ENCODE measurements at places on chromosomes 12 and 14.

GRCh38 chr12:19130224-19131024 lies 891 bp downstream of the PLEKHA5 start:
- no peak for DNase-seq
- H3K4me1 ChIP-seq, result no peaks in the 10 kb centered on the region
- H3K27ac ChIP-seq, result peak overlapping the region; percentile 85
- H3K27me3 ChIP-seq, result no peaks in the 10 kb centered on the region

GRCh38 chr12:5166976-5167375 lies 123.3 kb downstream of the KCNA5 start:
- H3K36me3 ChIP-seq, result no peaks in the 10 kb centered on the region
- H3K27me3 ChIP-seq, result no peaks in the 10 kb centered on the region
- H3K27ac ChIP-seq, result no peak overlapping the region

GRCh38 chr14:67459336-67459735 lies 29.2 kb downstream of the TMEM229B start:
- no peak overlapping the region for H3K27ac ChIP-seq
- DNase-seq, result no peak
- no peak overlapping the region for H3K4me3 ChIP-seq
- H3K4me1 ChIP-seq, result peaks cover 2% of the 10 kb centered on the region

- no peaks in the 10 kb centered on the region for H3K4me1 ChIP-seq
- no peaks in the 10 kb centered on the region for H3K36me3 ChIP-seq
- peak within 1 kb of the TSS; percentile 90 for H3K27ac ChIP-seq
- peak within 1 kb of the TSS; percentile 56 for H3K4me3 ChIP-seq
Measured at GRCh38 chr12:92928962-92929915, at the start of gene EEA1. TSS of gene EEA1 (minus strand) at chr12:92929295. CDS start at chr12:92929066, 229 bp downstream.

GRCh38 chr12:121861636-121862254 lies 3.1 kb upstream of the HPD start:
- no peak for DNase-seq
- no peak overlapping the region for H3K27ac ChIP-seq
- no peaks in the 10 kb centered on the region for H3K27me3 ChIP-seq

DNA sequence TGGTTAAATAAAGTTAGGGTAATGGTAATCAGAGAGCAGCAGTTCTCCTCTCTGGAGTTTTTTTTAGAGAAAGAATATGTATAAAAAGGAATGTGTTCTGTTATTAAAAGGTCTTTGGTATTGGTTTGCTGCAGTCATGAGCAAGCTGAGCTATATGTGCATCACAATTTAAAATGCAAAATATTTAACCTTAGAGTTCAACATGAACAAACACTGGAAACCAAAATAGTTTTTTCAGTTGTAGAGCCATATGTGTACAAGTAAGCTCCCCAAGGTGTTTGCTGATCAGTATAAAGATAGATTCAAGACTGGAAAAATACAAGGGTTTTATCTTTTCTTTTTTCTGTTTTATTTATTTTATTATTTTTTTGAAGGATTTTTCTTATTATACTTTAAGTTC lies 245.0 kb downstream of the NUBPL start:
- H3K4me1 ChIP-seq, result no peaks in the 10 kb centered on the region
- no peak overlapping the region for H3K4me3 ChIP-seq
- no peaks in the 10 kb centered on the region for H3K36me3 ChIP-seq
- no peaks in the 10 kb centered on the region for H3K27me3 ChIP-seq

DNA sequence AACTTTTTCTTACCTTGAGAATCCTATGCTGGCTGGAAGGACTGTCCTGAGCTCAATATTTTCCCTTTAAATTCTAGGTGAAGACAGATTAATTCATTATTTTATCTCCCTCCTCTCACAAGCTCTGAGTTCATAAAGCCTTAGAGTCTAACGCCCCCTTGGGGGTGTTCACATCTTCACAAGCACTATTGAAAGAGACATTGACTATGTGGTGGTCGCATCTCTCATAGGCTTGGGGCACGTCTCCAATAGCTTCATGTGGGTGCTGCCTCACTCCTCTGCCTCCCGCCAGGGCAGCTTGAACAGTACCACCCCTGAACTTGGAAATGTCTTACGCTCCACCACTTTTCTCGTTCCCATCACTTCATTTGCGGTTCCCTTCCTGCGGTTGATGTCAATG lies 106.2 kb downstream of the UNC79 start:
- no peak overlapping the region for H3K27ac ChIP-seq
- no peaks in the 10 kb centered on the region for H3K4me1 ChIP-seq
- H3K27me3 ChIP-seq, result no peaks in the 10 kb centered on the region
- peak; percentile 51 for DNase-seq
- no peaks in the 10 kb centered on the region for H3K36me3 ChIP-seq

- no peaks in the 10 kb centered on the region for H3K4me1 ChIP-seq
- no peak overlapping the region for H3K27ac ChIP-seq
- DNase-seq, result no peak
- no peaks in the 10 kb centered on the region for H3K36me3 ChIP-seq
Measured at GRCh38 chr14:38238878-38239277, 17.0 kb downstream of the CLEC14A start.

DNA sequence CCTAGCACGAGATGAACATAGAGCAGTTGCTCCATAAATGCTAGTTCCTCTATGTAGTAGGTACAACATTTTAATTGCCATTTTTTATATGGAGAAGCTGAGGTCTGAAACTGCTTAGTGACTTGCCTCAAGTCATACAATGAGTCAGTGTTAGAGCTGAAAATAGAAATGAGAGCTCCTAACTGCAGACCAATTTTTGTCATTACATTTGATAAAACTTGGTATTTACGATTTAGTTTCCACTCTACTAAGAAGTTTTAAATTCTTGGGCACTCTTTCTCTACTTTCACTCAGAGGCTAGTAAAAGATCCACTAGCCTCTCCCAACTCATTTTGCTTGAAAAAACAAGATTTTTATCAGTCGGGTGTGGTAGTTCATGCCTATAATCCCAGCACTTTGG lies 8.1 kb upstream of the TMED10 start:
- no peak overlapping the region for H3K4me3 ChIP-seq
- H3K4me1 ChIP-seq, result no peaks in the 10 kb centered on the region
- DNase-seq, result no peak
- H3K36me3 ChIP-seq, result no peaks in the 10 kb centered on the region
- no peak overlapping the region for H3K27ac ChIP-seq
- no peaks in the 10 kb centered on the region for H3K27me3 ChIP-seq

GRCh38 chr12:131133015-131133905 lies 179.6 kb downstream of the ADGRD1 start:
- no peak for DNase-seq
- H3K36me3 ChIP-seq, result no peaks in the 10 kb centered on the region
- 0 out of 2 replicates have a peak, but pooled peaks cover 5% of the 10 kb centered on the region for H3K4me1 ChIP-seq
- no peak overlapping the region for H3K27ac ChIP-seq

DNA sequence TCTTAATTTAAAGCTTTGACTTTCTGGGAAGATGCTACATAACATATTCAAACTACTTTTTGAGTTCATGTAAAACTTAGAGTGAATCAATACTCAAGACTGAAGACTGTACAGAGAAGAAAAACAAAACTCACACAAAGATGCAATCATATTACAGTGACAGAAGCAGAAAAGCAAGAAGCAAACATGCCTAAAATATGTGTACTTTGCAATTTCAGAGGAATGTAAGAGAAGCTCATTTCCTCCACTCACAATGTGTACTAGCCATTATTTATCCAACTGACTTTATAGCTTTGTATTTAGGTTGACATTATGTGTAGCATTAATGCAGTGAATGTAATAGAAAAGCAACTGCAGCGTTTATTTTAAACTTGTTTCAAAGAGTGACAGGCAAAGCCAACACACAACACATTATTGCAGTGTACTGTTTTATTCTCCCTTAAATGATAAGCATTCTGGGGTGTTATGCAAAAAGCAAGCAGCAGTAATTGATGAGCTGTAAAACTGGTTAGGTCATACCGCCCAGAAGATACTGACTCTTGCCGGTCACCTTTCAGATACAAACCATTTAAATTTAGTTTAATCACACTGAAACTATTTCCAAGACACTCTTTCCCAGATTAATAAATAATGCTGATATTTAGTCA lies 88.2 kb upstream of the PAWR start:
- no peak overlapping the region for H3K27ac ChIP-seq
- no peak for DNase-seq
- no peak overlapping the region for H3K4me3 ChIP-seq
- H3K36me3 ChIP-seq, result peaks cover 11% of the 10 kb centered on the region
- no peaks in the 10 kb centered on the region for H3K27me3 ChIP-seq
- H3K4me1 ChIP-seq, result peaks cover 3% of the 10 kb centered on the region

- DNase-seq, result peak; percentile 66
- no peaks in the 10 kb centered on the region for H3K4me1 ChIP-seq
- H3K4me3 ChIP-seq, result no peak overlapping the region
- no peak overlapping the region for H3K27ac ChIP-seq
- H3K36me3 ChIP-seq, result no peaks in the 10 kb centered on the region
- H3K27me3 ChIP-seq, result no peaks in the 10 kb centered on the region
Measured at GRCh38 chr12:48542300-48542928, 17.0 kb downstream of the OR8S1 start.

DNA sequence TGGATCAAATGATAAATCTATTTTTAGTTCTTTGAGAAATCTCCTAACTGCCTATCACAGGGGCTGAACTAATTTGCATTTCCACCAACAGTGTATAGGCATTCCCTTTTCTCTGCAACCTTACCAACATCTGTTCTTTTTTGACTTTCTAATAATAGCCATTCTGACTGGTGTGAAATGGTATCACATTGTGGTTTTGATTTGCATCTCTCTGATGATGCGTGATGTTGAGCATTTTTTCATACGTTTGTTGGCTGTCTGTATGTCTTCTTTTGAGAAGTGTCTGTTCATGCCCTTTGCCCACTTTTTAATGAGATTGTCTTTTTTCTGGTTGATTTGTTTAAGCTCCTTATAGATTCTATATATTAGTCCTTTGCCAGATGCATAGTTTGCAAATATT lies 67.1 kb downstream of the IFNG-AS1 start:
- H3K4me1 ChIP-seq, result no peaks in the 10 kb centered on the region
- H3K27me3 ChIP-seq, result no peaks in the 10 kb centered on the region
- H3K36me3 ChIP-seq, result no peaks in the 10 kb centered on the region
- H3K4me3 ChIP-seq, result no peak overlapping the region
- no peak for DNase-seq

- no peaks in the 10 kb centered on the region for H3K36me3 ChIP-seq
- H3K4me1 ChIP-seq, result no peaks in the 10 kb centered on the region
- no peaks in the 10 kb centered on the region for H3K27me3 ChIP-seq
- DNase-seq, result no peak
- no peak overlapping the region for H3K4me3 ChIP-seq
Measured at GRCh38 chr12:3537719-3538465, 46.9 kb downstream of the PRMT8 start.

GRCh38 chr12:132651444-132652100 lies 33.0 kb downstream of the P2RX2 start:
- peaks cover 69% of the 10 kb centered on the region for H3K36me3 ChIP-seq
- H3K4me1 ChIP-seq, result no peaks in the 10 kb centered on the region
- no peak overlapping the region for H3K4me3 ChIP-seq

GRCh38 chr14:101073598-101073965 lies 170.1 kb upstream of the RTL1 start:
- no peak for DNase-seq
- H3K4me1 ChIP-seq, result peaks cover 26% of the 10 kb centered on the region
- H3K27me3 ChIP-seq, result no peaks in the 10 kb centered on the region
- no peaks in the 10 kb centered on the region for H3K36me3 ChIP-seq
- no peak overlapping the region for H3K27ac ChIP-seq

DNA sequence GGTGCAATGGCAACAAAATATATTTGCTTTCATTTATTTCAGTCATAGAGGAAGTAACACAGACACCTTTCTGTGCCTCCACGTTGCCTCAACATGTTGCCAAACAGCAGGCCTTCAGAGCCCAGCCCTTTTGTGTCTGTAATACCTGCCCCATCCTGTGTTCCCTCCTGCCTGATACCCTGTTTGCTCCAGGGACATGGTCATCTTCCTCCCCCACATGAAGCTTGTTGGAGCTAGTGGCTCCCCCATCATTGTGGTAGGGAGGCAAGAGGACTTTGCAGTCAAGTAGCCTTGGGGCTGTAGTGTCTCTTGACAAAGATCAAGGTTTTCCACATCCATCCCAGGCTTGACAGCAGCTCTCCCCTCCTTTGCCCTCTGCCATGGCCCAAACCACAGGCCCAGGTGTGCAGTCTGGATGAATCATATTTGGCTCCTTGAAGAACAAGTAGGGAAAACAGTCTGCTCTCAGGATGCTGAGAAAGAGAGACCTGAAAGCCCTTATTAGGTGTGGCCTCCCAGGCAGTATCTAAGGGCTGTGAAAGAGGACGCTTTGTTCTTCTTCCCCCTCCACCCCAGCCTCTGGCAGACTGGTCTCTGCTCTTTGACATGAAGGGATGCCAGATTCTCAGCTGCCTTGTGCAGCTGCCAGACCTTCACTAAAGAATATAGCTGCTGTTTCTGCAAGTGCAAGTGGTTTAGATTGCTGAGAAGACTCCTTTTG lies 329.0 kb downstream of the C12orf75 start:
- no peaks in the 10 kb centered on the region for H3K36me3 ChIP-seq
- peaks cover 1% of the 10 kb centered on the region for H3K27me3 ChIP-seq
- H3K4me1 ChIP-seq, result no peaks in the 10 kb centered on the region
- DNase-seq, result no peak
- H3K4me3 ChIP-seq, result no peak overlapping the region
- no peak overlapping the region for H3K27ac ChIP-seq

DNA sequence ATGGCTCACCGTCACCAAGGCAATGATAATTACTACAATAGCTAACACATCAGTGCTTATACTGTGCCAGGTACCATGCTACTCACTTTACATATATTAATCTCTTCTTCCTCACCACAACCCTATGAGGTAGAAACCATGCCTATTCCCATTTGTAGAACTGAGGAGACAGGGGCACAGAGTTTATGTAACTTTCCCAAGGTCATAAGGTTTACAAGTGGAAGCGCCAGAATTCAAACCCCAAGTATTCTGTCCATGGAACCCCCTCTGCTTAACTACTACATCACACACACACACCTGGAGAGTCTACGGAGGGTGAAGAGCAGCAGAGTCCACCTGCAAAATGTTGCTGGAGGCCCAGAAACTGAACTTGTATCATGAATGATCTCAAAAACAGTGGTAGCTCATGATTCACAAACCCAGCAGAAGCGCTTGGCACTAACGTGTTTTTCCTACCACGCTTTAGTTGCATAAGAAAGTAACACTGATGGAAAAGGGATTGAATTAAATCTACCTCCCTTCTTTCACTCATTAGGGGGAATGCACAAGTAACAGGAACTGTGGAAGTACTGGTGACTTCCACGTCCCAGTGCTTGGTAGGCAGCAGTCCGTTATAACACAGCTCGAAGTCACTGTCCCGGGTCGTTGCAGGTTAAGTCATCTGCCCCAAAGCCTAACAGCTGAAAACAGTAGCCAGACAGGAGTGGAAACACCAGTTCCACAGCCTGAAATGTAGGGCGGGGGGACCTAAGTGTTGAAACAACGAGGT lies 2.0 kb downstream of the ITPR2 start:
- no peaks in the 10 kb centered on the region for H3K27me3 ChIP-seq
- no peaks in the 10 kb centered on the region for H3K36me3 ChIP-seq
- H3K4me3 ChIP-seq, result 0 out of 2 replicates have a peak overlapping the region, but pooled peaks have one; percentile 14
- H3K4me1 ChIP-seq, result peaks cover 2% of the 10 kb centered on the region

- peaks cover 8% of the 10 kb centered on the region for H3K4me1 ChIP-seq
- H3K27me3 ChIP-seq, result no peaks in the 10 kb centered on the region
- no peak for DNase-seq
- H3K4me3 ChIP-seq, result no peak overlapping the region
Measured at GRCh38 chr12:104526751-104527150, 70.0 kb downstream of the CHST11 start.

GRCh38 chr12:55644591-55644990 lies 7.9 kb downstream of the OR10P1 start:
- no peaks in the 10 kb centered on the region for H3K27me3 ChIP-seq
- H3K36me3 ChIP-seq, result no peaks in the 10 kb centered on the region
- H3K27ac ChIP-seq, result no peak overlapping the region
- no peaks in the 10 kb centered on the region for H3K4me1 ChIP-seq
- no peak overlapping the region for H3K4me3 ChIP-seq

Data from H1 (cell line).